Stimulated activated CD8-positive, alpha-beta memory T cell treated with anti-CD3 and anti-CD28 coated beads, Interleukin-15, amount 100 ng/mL, for 48 hours (primary cell): ENCODE measurements at places on chromosomes 16 and 17.

DNA sequence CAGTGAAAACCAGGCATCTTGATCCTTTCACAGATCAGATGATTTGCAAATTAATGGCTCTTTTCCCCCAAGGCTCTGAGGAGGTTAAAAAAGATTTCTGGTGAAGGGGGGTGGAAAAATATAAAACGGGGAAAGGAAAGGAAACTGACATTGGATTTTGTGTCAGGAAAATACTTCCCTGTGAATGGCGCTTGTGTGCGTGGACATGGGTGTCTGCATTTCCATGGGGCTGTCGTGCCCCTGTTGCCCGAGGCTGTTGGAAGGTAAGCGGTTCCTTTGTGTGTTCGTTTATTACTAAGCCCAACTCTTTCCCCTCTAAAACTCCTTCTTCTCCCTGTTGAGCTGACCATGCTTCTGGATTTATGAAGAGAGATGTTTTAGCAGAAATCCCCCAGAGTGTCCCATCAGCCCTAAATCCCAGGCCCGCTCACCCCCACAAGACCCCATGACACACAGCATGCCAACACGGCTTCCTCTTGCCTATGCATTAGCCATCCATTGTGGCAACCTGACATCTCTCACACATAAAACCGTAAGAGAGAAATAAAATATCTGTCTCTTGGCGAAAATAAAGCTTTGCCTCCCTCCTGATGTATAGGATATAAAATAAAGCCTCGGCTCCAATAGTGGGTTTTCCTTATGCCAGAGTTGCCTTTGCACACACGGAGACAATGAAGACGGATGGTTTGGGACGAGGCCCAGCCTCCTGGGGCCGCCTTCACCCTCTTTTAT lies 7.3 kb upstream of the LHX1 start:
- DNase-seq = no peak

GRCh38 chr17:63984651-63985386 lies 12.1 kb upstream of the SCN4A start:
- DNase-seq = no peak

DNA sequence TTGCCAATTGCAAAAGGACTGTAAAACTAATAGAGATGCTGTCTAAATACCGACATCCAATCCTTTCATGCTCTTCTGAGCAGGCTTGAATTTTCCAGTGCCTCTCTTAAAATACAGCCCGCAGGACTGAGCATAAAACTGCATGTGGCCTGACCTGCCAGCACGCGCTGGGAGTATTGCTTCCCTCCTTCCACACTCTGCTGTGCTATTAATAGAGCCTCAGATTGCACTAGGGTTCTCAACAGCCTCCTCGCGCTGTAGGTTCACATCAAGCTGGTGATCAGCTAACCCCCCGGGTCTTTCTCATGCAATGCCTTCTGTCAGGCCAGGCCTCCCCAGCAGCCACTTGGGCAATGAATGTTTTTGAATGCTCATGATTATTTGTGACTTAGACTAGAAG lies 14.2 kb upstream of the MSI2 start:
- DNase-seq = no peak

DNA sequence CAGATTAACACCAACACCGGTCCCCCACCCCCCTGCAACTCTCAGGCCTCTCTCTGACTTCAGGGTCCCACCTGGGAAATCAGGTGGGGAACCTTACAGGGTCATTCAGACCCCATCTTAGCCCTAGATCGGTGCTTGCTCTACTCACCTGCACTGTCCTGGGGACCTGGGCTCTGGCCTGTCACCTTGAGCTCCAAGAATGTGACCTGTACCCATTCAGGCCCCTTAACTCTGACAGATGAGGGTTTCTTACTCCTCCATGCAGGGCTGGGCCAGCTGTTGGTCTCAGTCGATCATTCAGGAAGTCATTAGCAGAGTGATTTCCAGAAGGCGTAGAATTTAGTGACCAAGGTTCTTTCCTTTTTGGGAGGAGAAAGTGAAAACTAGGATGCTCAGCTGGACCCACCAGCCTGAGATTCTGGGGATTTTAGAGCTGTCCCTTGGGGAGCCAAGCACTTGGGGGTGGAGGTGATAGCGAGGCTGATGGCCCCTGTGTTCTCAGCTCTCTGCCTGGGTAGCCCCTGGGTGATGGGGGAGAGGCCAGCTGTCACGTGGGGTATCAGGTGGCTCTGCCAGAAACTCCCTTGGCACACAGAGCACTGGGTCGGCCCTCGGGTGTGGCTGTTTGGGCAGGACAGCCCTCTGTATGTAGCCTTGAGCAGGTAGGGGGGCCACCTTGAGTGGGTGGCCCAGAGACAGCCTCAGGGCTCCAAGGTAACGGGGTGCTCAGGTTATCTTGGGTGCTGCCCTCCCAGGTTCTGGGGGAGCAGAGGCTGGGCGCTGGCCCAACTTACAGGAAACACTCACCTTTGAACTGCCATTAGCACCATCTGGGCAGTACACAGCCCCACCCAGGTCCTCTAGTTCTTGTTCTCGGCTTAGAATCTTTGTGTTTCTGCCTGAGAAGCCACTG lies 724 bp downstream of the MVP start:
- DNase-seq = no peak

GRCh38 chr16:49491106-49491670 lies 117.6 kb downstream of the C16orf78 start:
- no peak for DNase-seq

GRCh38 chr16:2919511-2920255 lies 8.0 kb downstream of the FLYWCH1 start:
- no peak for DNase-seq

DNA sequence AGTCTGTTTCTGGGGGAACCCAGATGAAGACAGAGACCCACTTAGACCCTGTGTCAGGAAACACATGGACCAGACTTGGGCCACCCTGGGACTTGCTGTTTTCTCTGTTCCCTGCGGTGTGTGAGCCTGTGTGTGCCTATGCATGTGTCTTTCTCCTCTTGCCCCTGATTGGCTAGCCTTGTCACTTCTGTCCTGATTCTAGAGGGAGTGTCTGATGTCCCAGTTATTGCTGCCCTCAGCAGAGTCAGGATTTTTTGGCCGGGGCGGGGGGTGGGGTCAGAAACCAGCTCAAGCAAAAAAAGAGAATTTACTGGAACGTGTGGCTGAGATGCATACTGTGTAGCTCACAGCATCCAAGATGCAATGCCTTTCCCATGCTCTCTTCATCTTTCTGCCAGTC lies 30.5 kb downstream of the PLCG2 start:
- DNase-seq = no peak

- peak; percentile 14 for DNase-seq
These were observed 45.6 kb downstream of the CYB5B start for GRCh38 chr16:69469807-69470561.

GRCh38 chr17:82668631-82669099 lies 20.4 kb upstream of the WDR45B start:
- DNase-seq = peak; percentile 32

GRCh38 chr17:14942526-14943190 lies 322.5 kb downstream of the PMP22 start:
- DNase-seq = no peak
